Activated CD8-positive, alpha-beta T cell treated with anti-CD3 and anti-CD28 coated beads for 36 hours (primary cell): ENCODE measurements at places on chromosomes 11 and 22. TPM values are rescaled to one million over a fixed set of nuclear protein-coding genes. Genes with fewer than 3 reads are reported as not detected.

- DNase-seq = no peak
Observed at GRCh38 chr11:126334659-126335462, 20.6 kb upstream of the ST3GAL4 start.

The OR52J3 gene
- not detected for total RNA-seq

The JHY gene
- 1.3 TPM for total RNA-seq

The DEUP1 gene
- total RNA-seq = not detected

DNA sequence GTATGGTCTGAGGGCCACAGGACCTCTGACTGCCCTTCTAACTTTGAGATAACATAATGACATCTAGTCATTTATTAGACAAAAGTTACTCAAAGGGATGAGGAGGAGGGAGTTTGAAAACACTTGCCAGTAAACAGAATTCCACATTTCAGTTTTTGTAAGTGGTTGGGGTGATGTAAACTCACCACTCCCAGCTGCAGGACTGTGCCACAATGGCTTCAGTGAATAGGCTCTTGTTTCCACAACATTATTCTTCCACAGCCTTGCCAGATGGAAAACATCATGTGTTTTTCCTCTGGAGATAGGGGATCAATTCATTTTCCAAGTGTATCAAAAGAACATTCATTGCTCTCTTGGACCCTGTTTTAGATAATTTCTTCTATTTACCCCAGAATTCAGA is 147.2 kb upstream of the BDNF start:
- DNase-seq = no peak

The TANGO2 gene
- 18.3 TPM for total RNA-seq

The MIAT gene
- 11.9 TPM for total RNA-seq

- DNase-seq = no peak
Observed at GRCh38 chr11:17877886-17878285, 135.0 kb downstream of the SERGEF start.

The ART1 gene
- total RNA-seq = not detected

The DEFB131B gene
- not detected for total RNA-seq

DNA sequence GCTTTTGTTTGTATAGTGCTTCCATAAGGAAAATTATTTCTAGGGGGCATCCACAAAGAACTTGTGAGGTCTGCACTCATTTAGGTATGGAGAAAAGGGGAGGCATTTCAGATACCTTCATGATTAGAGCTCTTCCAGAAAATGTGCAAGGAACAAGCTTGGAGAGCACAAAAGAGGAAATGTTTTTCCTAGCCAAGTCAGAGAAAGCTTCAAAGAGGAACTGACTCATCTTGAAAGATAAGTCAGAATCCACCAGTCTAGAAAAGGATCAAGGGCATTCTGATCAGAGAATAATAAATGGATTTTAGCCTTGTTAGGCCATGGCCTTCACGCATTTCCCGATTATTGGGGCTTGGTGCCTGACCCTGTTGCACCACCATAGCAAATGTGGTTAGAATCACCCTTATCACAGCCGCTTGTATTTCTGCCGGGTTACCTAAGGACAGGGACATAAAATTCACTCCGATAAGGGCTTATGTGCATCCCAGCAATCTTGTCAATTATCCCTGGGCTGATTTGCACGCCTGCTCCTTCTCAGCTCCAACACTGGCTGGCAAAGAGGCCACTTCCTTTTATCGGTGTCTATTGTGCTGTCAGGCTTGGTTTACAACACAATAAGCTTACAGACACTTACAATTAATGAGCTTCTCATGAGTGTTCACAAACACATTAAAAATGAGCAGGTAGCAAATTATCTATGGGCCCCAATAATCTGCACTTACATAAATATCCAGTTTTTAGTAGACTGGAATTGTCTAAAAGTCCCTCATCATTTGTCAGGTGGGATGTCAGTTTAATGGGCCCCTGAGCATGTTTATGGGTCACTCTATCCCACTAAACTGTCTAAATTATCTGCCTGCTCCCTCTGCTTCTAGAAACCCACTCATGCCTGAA is 613.5 kb downstream of the SOX6 start:
- DNase-seq = no peak

GRCh38 chr22:46798366-46799350 is 36.2 kb downstream of the TBC1D22A start:
- DNase-seq = peak; percentile 85

- no peak for DNase-seq
Observed at GRCh38 chr11:15726893-15727519, 612.3 kb downstream of the INSC start.

DNA sequence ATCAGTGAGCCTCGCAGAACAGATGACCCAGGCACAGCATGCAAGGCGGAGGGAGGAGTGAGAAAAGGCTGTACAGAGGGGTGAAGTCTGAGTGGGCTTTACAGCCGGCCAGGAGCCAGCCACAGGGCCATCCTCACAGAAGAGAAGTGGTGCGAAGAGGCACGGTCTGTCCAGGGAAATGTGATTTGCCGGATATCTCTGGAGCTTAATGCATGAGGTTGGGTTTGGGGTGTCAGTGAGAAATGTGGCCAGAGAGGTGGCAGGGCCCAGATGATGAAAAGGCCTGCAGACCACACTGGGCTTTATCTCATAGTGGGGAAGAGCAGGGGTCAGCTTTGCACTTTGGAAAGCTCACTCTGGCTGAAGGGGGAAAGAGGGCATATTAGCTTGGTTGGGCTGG is 255.2 kb downstream of the BUD13 start:
- no peak for DNase-seq

DNA sequence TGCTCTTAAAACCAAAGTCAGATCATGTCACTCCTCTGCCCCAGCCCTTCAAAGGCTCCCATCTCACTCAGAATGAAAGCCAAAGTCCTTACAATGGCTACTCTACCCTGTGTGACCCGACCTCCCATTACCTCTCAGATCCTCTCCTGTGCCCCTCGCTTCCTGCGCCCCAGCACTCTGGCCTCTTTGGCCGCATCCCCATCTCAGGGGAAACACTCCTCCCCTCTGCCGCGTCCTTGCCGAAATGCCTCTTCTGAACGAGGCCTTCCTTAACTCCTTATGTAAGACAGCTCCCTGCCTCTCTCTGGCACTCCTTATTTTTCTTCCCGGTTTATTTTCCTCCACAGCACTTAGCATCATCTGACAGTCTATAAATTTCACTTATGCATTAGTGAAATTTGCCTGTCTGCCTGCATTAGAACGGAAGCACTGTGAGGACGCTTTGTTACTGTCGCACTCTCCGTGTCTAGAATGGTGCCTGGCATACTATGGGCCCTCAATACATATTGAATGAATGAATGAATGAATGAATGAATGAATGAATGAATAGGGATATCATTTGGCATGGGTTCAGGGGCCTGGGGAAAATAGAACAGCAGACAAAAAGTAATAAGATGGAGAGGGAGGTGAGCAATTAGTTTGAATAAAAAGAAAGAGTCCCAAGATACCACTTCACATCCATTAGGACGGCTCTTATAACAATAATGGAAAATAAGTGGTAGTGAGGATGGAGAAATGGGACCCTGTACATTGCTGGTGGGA is 137.8 kb downstream of the CEP164 start:
- DNase-seq = no peak

DNA sequence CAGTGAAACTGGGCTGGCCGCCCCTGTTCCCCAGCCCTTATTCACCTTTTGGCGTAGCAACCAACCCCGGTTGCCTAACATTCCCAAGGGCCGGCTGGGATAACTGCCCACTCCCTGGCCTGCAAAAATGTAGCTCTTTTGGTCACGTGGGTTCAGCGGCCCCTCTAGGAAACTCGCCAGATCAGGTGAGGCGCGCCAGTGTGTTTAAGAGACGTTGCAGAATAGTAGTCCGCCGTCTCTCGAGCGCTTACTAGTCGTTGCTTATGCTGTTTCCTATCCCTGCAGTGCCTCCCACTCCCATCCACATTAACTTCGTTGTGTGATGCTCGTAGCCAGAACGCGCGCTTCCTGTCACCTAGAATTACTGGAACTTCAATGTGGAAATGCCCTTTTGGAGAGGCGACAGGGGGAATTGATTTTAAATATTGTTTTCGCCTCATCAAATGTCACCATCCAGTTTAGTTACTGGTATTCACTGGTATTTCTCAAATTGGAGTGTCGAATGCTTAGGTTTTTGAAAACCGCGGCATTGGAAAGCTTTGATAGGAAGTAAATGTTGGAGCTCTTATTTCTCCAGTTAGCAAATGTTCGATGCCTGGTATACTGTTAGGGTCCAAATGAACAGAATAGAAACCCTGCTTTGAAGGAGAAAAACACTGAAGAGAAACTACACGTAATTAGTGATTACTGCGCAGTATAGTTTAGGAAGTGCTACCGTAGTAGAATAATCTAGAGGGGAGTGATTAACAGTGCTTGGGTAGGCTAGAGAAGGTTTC is 823 bp downstream of the CEP57 start:
- DNase-seq = peak; percentile 84

The MOGAT2 gene
- not detected for total RNA-seq

The CHRM1 gene
- total RNA-seq = not detected

- DNase-seq = no peak
Observed at GRCh38 chr11:123328281-123328867, 101.7 kb upstream of the GRAMD1B start.

The NXPE1 gene
- not detected for total RNA-seq

The LARGE2 gene
- total RNA-seq = 1.1 TPM

DNA sequence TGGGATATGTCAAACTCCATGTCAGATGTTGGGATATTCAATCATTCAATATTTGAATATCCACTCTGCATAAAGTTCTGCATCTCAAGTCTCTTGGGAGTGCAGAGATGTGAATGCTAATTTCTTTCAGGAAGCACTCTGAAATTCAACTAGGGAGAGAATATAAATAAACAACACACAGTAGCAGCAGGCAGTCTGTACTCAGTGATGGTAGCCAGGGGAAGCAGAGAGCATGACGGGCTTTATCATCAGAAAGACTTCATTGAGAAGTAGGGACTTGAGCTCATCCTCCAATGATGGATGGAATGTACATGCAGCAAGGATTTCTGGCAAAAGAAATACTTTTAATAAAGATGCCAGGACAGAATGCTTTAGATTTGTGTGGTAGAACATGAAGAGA is 9.8 kb upstream of the TEAD1 start:
- DNase-seq = no peak

DNA sequence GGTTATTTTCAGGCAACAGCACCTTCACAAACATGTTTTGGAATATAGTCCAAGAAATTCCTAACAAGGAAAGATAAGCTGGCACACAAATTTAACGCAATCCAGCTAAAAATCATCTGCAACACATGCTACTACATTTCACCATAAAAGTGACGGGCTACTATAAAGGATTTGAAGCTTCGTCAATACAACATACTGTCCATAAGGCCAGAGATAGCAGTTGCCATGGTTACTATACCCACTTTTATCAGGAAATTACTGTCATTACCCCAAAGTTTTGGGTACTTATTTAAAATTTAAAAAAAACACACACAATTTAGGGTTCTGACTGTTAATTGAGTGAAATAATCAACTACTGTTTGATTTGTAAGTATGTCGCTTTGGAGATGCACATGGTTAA is 6.9 kb downstream of the PHF21A start:
- DNase-seq = no peak

- DNase-seq = no peak
Observed at GRCh38 chr11:133844217-133844616, 1.1 kb downstream of the SPATA19 start.

The NPAS4 gene
- not detected for total RNA-seq

DNA sequence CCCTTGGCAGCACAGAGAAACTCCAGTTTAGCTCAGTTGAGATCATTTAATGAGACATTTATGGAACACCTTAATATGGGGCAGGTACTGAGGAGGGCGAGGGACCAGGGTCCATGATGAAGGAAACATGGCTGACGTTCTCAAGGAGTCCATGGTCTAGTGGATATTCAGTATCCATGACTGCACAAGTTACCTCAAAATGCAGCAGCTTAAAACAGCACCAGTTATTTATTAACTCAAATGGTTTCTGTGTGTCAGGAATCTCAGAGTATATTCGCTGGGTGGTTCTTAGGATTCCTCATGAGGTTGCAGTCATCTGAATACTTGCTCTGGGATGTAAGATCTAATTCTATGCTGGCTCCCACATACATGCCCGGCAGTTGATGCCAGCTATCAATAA is 346.8 kb downstream of the LARGE1 start:
- DNase-seq = no peak

- peak; percentile 71 for DNase-seq
Observed at GRCh38 chr11:46332568-46333393, 14.5 kb upstream of the DGKZ start.

The FXYD2 gene
- 7.2 TPM for total RNA-seq

- no peak for DNase-seq
Observed at GRCh38 chr11:113574586-113574985, 99.4 kb upstream of the DRD2 start.

The PARVG gene
- 76.5 TPM for total RNA-seq

GRCh38 chr11:21567645-21568290 is 625.1 kb upstream of the ANO5 start:
- DNase-seq = no peak

The FGF4 gene
- not detected for total RNA-seq

GRCh38 chr22:28715611-28716010 is 26.0 kb downstream of the CHEK2 start:
- DNase-seq = no peak

The GLYATL1 gene
- not detected for total RNA-seq

GRCh38 chr11:45147891-45148675 is 1.6 kb downstream of the PRDM11 start:
- DNase-seq = no peak

GRCh38 chr22:20223421-20224255 is 44.5 kb downstream of the RTN4R start:
- no peak for DNase-seq

The MS4A2 gene
- total RNA-seq = not detected

DNA sequence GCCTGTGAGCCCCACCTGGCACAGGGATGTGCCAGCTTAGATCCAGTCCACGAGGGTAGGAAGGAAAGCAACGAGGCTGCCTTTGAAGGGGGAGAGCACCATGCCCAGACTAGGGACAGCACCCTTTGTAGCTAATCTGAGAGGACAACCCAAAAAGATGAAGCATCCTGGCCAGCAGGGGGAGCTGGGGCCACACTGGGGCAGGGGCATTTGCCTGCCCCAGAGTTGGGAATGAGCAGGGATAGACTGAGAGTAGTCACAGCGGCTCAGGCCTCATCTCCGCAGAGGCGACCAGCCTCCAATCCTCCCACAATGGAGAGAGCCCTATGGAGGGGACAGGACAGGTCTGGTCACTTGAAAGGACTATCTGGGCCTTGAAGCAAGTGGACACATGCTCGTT is 16.4 kb downstream of the LMO1 start:
- peak; percentile 36 for DNase-seq

GRCh38 chr11:106381895-106382294 is 304.4 kb downstream of the AASDHPPT start:
- no peak for DNase-seq

- no peak for DNase-seq
Observed at GRCh38 chr11:20010156-20010850, 150.0 kb downstream of the DBX1 start.

- no peak for DNase-seq
Observed at GRCh38 chr22:23270212-23270733, 90.0 kb downstream of the BCR start.

DNA sequence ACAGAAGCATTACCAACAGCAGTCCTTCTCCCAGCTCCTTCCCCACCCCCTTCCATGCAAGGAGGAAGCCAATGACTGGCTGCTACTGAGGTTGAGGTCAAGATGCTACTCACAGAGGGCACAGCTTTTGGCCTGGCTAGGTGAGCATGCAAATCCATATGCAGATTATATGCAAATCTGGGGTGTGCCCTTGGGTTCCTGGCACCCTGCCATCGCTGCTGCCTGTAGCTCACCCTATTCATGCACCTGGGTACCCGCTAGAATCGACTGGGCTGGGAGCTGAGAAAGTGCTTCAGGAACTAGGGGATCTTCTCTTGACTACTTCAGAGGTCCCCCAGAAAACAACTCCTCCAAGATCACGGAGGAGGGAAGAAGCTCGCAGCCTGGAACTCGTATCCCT is 4.0 kb downstream of the DSCAML1 start:
- DNase-seq = no peak

The HORMAD2 gene
- total RNA-seq = not detected

GRCh38 chr11:114316980-114317786 is 21.0 kb downstream of the NNMT start:
- DNase-seq = no peak
